Ovary (tissue), 10 donors: ENCODE measurements at places on chromosomes 6 and 20. TPM values are rescaled to one million over a fixed set of nuclear protein-coding genes. Genes with fewer than 3 reads are reported as not detected.

Gene RPP40
- total RNA-seq, result 6.5 TPM

Gene SLC22A23
- total RNA-seq, result 6.9 TPM

- no peaks in the 10 kb centered on the region for H3K27me3 ChIP-seq
- H3K36me3 ChIP-seq, result no peaks in the 10 kb centered on the region
- no peak overlapping the region for H3K27ac ChIP-seq
- H3K4me3 ChIP-seq, result no peak overlapping the region
- no peak for DNase-seq
Observed at GRCh38 chr6:143349530-143349929, 101.0 kb downstream of the ADAT2 start.

GRCh38 chr20:54305421-54305820 is 97.5 kb downstream of the PFDN4 start:
- H3K4me3 ChIP-seq, result no peak overlapping the region
- no peaks in the 10 kb centered on the region for H3K4me1 ChIP-seq
- H3K27ac ChIP-seq, result no peak overlapping the region
- no peaks in the 10 kb centered on the region for H3K27me3 ChIP-seq

- DNase-seq, result no peak
- no peaks in the 10 kb centered on the region for H3K4me1 ChIP-seq
- H3K4me3 ChIP-seq, result no peak overlapping the region
- H3K27ac ChIP-seq, result no peak overlapping the region
Observed at GRCh38 chr20:64145458-64146300, 18.6 kb upstream of the MYT1 start.

Gene TCF21
- total RNA-seq, result 23.2 TPM
